ENCODE measurements at places on chromosomes 4 and X.

- DNase-seq: no peak
These were observed 33.5 kb downstream of the MED28 start for GRCh38 chr4:17647927-17648326.

DNA sequence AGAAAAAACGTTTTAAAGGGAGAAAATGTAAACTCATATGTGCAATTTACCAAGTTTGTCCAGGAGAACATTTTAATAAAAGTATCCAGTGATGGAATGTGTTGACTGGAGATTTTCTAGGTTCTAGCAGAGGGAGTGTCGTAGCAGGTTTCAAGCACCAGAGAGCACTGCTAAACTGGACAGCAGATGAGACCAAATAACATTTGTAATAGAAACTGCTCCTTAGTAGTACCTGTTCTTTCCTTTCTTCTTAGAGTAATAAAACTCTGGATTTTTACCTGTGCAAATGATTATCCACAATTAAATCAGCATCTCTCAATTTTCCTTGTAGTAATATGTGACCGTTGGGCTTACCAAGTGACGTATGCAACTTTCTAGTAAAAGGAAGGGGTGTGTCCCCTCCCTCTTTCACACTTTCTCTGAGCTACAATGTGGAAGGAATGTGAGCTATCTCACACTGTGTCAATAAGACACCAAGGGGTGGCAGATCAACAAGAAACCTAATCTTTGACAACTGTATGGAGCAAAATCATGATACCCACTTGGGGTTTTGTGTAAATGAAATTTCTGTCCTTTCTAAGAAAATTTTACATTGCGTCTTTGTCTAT, 9.5 kb downstream of the HPGDS start:
- no peak for DNase-seq

DNA sequence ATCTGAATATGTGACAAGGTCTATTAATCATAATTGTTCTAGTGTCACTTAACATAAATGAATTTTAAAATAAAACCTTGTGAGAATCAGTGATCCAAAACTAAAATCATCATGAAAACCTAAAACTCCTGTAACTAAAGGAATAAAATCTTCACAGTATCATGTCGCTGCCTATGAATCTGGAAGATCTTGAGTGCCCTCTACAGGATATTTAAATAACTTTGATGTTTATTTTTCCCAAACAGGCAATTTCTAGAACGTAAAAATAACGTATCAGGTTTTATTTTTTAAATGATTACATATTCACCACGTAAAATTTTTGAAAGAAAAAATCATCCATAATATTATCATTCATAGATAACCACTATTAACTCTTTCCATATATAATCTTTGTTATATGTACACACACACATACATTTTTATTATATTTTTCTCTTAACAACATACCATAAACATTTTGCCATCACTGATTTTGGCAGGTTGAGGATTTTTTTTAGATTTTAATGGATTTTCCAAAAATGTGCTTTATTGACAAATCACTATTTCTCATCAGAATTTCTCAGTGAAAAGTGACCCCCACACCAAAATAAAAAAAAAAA, 79.6 kb downstream of the COMMD8 start:
- DNase-seq: peak; percentile 21

GRCh38 chrX:103739421-103739820, 28.7 kb downstream of the TMEM31 start:
- DNase-seq: no peak

DNA sequence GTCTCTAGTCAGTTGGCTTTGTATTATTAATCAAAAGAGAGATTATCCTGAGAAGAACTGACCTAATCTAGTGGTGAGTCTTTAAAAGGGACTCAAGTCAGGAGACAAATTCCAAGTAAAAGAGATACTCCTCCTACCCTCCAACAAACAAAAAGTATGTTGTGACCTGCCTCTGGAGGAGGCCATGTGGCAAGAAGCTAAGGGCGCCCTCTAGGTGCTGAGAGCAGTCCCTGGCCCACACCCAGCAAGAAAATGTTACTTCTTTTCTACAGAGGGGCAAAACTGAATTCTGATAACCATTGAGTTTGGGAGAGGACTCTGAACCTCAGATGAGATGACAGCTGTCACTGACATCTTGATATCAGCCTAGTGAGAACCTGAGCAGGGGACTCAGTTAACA, 953.6 kb upstream of the AGA start:
- no peak for DNase-seq

GRCh38 chr4:115323106-115323707, 209.8 kb upstream of the NDST4 start:
- no peak for DNase-seq

DNA sequence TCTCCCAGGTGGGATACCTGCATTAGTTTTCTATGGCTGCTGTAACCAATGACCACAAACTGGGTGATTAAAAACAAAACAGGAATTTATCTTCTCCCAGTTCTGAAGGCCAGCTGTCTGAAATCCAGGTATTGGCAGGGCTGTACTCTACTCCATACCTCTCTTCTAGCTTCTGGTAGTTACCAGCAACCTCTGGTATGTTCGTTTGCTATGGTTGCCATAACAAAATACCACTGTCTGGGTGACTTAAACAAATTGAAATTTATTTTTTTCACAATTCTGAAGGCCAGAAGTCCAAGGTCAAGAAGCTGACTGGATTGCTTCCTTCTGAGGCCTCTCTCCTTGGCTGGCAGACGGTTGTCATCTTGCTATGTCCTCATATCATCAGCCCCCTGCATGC, 642.1 kb upstream of the TENM3 start:
- no peak for DNase-seq

- no peak for DNase-seq
These were observed 15.2 kb downstream of the RUFY3 start for GRCh38 chr4:70737006-70737405.

Measured in urinary bladder (tissue), 4 donors.